Stimulated activated naive B cell treated with anti-CD40 and anti-IgM and Interleukin-4, amounts not matched to agents 10 μg/mL and 1 μg/mL and 100 μg/mL, for 72 hours (primary cell): ENCODE measurements at places on chromosomes 6 and 20.

GRCh38 chr6:119312875-119313338 is 36.7 kb downstream of the MAN1A1 start:
- peak overlapping the region; percentile 51 for H3K27ac ChIP-seq
- H3K36me3 ChIP-seq, result peaks cover 32% of the 10 kb centered on the region
- H3K27me3 ChIP-seq, result no peaks in the 10 kb centered on the region
- DNase-seq, result peak; percentile 4

GRCh38 chr6:75488033-75488432 is 5.6 kb downstream of the FILIP1 start:
- no peak overlapping the region for H3K4me3 ChIP-seq
- DNase-seq, result no peak
- H3K27me3 ChIP-seq, result peaks cover 10% of the 10 kb centered on the region
- no peaks in the 10 kb centered on the region for H3K4me1 ChIP-seq
- H3K36me3 ChIP-seq, result no peaks in the 10 kb centered on the region

GRCh38 chr6:106617302-106617701 is 12.0 kb downstream of the RTN4IP1 start:
- H3K27me3 ChIP-seq, result no peaks in the 10 kb centered on the region
- no peak for DNase-seq
- H3K4me1 ChIP-seq, result peaks cover 39% of the 10 kb centered on the region
- no peak overlapping the region for H3K27ac ChIP-seq
- H3K4me3 ChIP-seq, result no peak overlapping the region

- peaks cover 5% of the 10 kb centered on the region for H3K4me1 ChIP-seq
- peaks cover 20% of the 10 kb centered on the region for H3K36me3 ChIP-seq
- no peak for DNase-seq
- H3K4me3 ChIP-seq, result no peak overlapping the region
These were observed 12.9 kb downstream of the ANKS1A start for GRCh38 chr6:34901930-34902329.

GRCh38 chr20:57310821-57311514 is 18.6 kb upstream of the SPO11 start:
- H3K4me3 ChIP-seq, result no peak overlapping the region
- DNase-seq, result no peak
- no peak overlapping the region for H3K27ac ChIP-seq
- no peaks in the 10 kb centered on the region for H3K36me3 ChIP-seq
- no peaks in the 10 kb centered on the region for H3K4me1 ChIP-seq

- no peak for DNase-seq
- peak overlapping the region; percentile 1 for H3K27ac ChIP-seq
- H3K36me3 ChIP-seq, result peaks cover 26% of the 10 kb centered on the region
- H3K4me3 ChIP-seq, result peak overlapping the region; percentile 91
- peaks cover 21% of the 10 kb centered on the region for H3K4me1 ChIP-seq
These were observed 1.9 kb downstream of the DHX16 start for GRCh38 chr6:30670760-30671527.

DNA sequence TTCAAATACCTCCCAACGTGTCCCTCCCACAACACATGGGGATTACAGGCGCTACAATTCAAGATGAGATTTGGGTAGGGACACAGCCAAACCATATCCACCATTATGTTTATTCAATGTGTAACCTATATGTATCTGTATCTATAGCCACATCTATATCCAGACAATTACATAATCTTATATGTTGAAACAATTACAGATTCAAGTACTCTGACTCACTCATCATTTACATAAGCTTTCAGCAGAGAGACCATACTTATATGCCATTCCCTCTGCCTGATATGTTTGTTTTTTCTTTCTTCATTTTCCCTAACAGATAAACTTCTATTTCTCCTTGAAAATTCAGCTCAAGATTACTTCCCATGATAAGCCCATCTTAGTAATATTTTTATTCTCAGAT is 163.6 kb downstream of the LAMA2 start:
- H3K4me3 ChIP-seq, result no peak overlapping the region
- H3K27me3 ChIP-seq, result no peaks in the 10 kb centered on the region
- no peaks in the 10 kb centered on the region for H3K4me1 ChIP-seq
- H3K36me3 ChIP-seq, result no peaks in the 10 kb centered on the region
- no peak for DNase-seq

- DNase-seq, result no peak
- H3K36me3 ChIP-seq, result peaks cover 17% of the 10 kb centered on the region
- H3K27ac ChIP-seq, result peak overlapping the region; percentile 97
- H3K4me1 ChIP-seq, result peaks cover 62% of the 10 kb centered on the region
- H3K4me3 ChIP-seq, result peak overlapping the region; percentile 88
- no peaks in the 10 kb centered on the region for H3K27me3 ChIP-seq
These were observed 915 bp downstream of the TMEM63B start for GRCh38 chr6:44128020-44128917.

GRCh38 chr6:32772656-32773055 is 9.3 kb upstream of the HLA-DQB2 start:
- H3K36me3 ChIP-seq, result no peaks in the 10 kb centered on the region
- peaks cover 23% of the 10 kb centered on the region for H3K27me3 ChIP-seq
- no peak for DNase-seq
- H3K27ac ChIP-seq, result no peak overlapping the region
- H3K4me1 ChIP-seq, result peaks cover 2% of the 10 kb centered on the region
- H3K4me3 ChIP-seq, result no peak overlapping the region

- no peaks in the 10 kb centered on the region for H3K36me3 ChIP-seq
- H3K27ac ChIP-seq, result no peak overlapping the region
- H3K4me3 ChIP-seq, result no peak overlapping the region
- no peaks in the 10 kb centered on the region for H3K27me3 ChIP-seq
These were observed 194.7 kb downstream of the PKHD1 start for GRCh38 chr6:51892750-51893149.

DNA sequence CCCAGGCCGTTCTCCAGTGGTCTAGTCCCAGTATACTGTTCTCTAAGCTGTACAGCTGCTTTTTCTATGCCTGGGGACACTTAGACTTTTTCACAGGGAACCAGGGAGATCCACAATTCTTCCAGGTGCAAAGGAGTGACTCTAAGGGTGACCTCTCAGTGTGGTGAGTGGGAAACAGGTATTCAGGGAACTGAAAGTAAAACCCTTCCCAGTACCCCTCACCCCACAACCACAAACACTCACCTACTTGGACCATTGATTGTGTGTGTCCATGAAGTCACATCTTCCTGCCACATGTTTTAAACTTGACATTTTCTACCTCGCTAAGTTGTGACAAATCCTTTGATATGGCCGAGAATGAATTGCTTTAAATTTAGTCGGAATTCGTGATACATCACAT is 183.6 kb downstream of the CLIC5 start:
- peaks cover 4% of the 10 kb centered on the region for H3K36me3 ChIP-seq
- H3K27me3 ChIP-seq, result no peaks in the 10 kb centered on the region
- DNase-seq, result no peak
- H3K27ac ChIP-seq, result peak overlapping the region; percentile 75

GRCh38 chr6:36947570-36948351 is 6.8 kb upstream of the PI16 start:
- H3K27ac ChIP-seq, result peak overlapping the region; percentile 74
- no peaks in the 10 kb centered on the region for H3K36me3 ChIP-seq
- H3K4me3 ChIP-seq, result no peak overlapping the region
- peaks cover 21% of the 10 kb centered on the region for H3K4me1 ChIP-seq
- H3K27me3 ChIP-seq, result no peaks in the 10 kb centered on the region

- no peak overlapping the region for H3K4me3 ChIP-seq
- no peaks in the 10 kb centered on the region for H3K36me3 ChIP-seq
- H3K4me1 ChIP-seq, result no peaks in the 10 kb centered on the region
- no peaks in the 10 kb centered on the region for H3K27me3 ChIP-seq
These were observed 280.4 kb downstream of the PACRG start for GRCh38 chr6:163008186-163008585.

GRCh38 chr20:62651285-62652021 is 9.2 kb downstream of the SLCO4A1 start:
- peak overlapping the region; percentile 98 for H3K27ac ChIP-seq
- peak overlapping the region; percentile 83 for H3K4me3 ChIP-seq
- peaks cover 88% of the 10 kb centered on the region for H3K4me1 ChIP-seq
- H3K36me3 ChIP-seq, result peaks cover 22% of the 10 kb centered on the region
- DNase-seq, result peak; percentile 81

- no peak for DNase-seq
- H3K4me3 ChIP-seq, result no peak overlapping the region
- H3K4me1 ChIP-seq, result no peaks in the 10 kb centered on the region
- no peaks in the 10 kb centered on the region for H3K36me3 ChIP-seq
These were observed 149.1 kb upstream of the MOCS1 start for GRCh38 chr6:40083141-40083920.

DNA sequence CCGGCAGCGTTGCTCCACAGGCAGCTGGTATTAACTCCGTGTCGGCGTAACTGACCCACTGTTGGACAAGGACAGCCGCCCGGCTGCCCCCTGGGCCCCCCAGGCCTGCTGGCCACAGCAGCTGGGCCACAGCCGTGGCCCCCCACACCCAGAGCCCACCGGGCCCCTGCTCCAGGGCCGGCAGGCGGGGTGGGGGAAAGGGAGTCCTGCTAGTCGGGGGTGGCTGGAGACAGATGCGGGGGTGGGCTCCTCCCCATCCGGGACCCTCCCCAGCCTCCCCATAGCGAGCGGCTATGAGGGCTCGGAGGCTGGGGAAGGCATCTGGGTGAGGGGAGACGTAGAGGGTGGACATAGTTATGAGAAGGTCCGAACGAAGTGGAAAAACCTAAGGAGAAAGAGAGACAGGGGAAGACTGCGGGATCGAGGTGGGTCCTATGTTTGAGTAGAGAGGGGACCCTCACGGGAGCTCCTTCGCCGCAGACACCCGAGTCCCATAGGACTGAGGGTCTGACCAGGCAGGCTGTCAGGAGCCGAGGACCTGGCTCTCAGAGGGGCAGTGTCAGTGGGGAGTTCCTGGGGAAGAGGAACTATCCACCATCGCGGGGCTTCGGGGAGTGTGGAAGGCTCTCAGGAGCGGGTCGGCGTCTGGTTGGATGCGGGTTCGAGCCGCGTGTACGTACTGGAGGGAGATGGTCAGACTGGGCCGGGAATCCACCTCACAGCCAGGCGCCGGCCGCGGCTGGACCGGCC is 511 bp downstream of the VARS1 start:
- no peak for DNase-seq
- peak overlapping the region; percentile 98 for H3K27ac ChIP-seq
- H3K4me3 ChIP-seq, result peak overlapping the region; percentile 95
- H3K4me1 ChIP-seq, result peaks cover 62% of the 10 kb centered on the region
- H3K36me3 ChIP-seq, result peaks cover 23% of the 10 kb centered on the region
- no peaks in the 10 kb centered on the region for H3K27me3 ChIP-seq

DNA sequence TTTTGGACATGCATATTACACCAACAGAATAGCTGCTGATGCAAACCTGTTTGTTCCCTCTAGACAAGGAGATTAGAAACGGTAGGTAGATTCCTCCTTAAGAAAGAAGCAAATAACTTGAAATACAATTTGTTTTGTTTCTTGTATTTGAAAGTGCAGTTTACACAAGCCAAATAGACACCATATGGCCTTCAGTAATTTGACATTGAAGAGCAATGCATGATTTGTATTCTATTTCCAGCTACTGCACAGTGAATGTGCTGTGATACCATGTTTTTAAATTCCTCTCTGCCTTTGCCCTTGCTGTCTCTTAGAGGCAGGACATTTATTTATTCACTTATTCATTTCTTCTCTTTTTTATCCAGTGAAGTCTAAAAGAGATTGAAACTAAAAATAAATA is 31.9 kb upstream of the ANKEF1 start:
- no peaks in the 10 kb centered on the region for H3K4me1 ChIP-seq
- no peak overlapping the region for H3K4me3 ChIP-seq
- peaks cover 5% of the 10 kb centered on the region for H3K27me3 ChIP-seq
- DNase-seq, result no peak
- H3K36me3 ChIP-seq, result no peaks in the 10 kb centered on the region

DNA sequence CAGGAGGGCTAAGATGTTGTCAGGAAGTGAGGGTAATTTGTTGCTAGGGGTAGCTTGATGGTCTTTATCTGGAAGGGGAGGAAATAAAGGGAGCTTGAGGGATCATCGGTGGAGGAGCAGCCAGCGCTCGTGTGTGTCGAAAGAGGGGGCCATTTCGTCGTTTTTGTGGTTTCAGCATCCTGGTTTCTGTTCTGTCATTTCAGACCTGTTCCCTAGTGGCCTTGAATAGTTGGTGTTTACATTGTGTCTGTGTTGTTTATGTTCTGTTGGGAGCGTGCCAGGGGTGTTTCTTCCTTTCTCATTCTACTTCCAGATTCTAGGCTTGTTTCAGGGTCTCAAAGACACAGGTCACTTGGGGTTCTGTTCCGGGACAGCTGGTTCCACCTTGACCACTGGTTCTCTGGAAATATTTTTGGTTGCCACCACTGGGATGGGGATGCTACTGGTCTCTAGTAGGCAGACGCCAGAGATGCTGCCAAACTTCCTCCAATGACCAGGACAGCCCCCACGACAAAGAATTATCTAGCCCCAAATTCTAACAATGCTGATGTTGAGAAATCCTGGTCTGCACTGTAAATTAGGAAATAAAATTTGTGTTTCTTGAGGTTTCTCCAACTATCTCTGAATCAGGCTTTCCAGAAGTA is 113.9 kb upstream of the NAA20 start:
- peaks cover 9% of the 10 kb centered on the region for H3K36me3 ChIP-seq
- H3K4me1 ChIP-seq, result peaks cover 12% of the 10 kb centered on the region
- peak; percentile 36 for DNase-seq
- H3K27ac ChIP-seq, result no peak overlapping the region

DNA sequence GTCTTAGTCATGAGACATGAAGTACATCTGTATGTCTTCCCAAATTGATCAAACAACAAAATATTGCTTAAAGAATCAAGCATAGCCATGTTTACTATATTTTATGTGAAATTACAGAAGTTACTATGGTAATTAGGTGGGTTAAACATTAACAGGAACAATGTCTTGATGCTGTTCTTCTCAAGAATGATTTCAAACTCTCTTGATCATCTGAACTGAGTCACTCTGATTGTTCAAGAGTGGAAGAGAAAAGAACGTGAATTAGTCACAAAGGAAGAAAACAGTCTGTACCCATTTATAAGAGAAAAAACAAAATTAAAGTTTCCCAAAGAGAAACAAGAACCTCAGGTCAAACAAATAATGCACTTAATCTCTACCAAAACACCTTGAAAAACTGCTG is 62.2 kb upstream of the NUP153 start:
- no peak for DNase-seq
- no peak overlapping the region for H3K4me3 ChIP-seq
- peaks cover 21% of the 10 kb centered on the region for H3K36me3 ChIP-seq
- H3K4me1 ChIP-seq, result no peaks in the 10 kb centered on the region
- no peaks in the 10 kb centered on the region for H3K27me3 ChIP-seq
- H3K27ac ChIP-seq, result no peak overlapping the region

DNA sequence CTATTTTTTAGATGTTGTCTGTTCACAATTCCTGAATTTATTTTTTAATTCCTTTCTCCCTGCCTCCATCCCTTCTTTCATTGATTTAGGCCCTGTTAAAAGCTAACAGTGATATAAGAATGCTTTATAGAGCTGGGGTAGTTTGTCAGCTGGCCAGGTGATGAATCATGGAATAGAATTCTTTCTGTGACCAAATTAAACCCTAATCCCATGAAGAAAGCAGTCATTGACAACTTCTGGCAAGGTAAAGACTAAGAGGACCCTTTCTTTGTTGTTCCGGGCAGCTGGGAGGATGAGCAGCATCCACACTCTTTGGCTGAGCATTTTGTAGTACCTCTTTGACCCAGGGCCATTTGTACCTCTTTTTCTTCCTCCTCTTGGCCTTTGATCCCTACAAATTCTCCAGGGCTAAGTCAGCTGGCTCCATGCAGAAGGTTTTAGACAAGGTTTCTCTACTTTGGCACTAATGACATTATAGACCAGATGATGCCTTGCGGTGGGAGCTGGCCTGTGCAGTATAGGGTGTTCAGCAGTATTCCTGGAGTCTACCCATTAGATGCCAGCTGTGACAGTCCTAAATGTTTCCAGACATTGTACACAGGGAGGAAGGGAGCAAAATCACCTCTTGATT is 102.9 kb downstream of the SLX4IP start:
- DNase-seq, result no peak
- no peak overlapping the region for H3K4me3 ChIP-seq
- no peak overlapping the region for H3K27ac ChIP-seq
- no peaks in the 10 kb centered on the region for H3K27me3 ChIP-seq
- H3K36me3 ChIP-seq, result peaks cover 2% of the 10 kb centered on the region

GRCh38 chr6:6497976-6498375 is 90.5 kb upstream of the LY86 start:
- H3K4me3 ChIP-seq, result no peak overlapping the region
- no peak for DNase-seq
- no peaks in the 10 kb centered on the region for H3K36me3 ChIP-seq
- peaks cover 9% of the 10 kb centered on the region for H3K27me3 ChIP-seq
